ENCODE measurements at places on chromosomes 3 and 15.
A peak's percentile ranks its signal among the peaks of the same experiment; 100 is the strongest.

DNA sequence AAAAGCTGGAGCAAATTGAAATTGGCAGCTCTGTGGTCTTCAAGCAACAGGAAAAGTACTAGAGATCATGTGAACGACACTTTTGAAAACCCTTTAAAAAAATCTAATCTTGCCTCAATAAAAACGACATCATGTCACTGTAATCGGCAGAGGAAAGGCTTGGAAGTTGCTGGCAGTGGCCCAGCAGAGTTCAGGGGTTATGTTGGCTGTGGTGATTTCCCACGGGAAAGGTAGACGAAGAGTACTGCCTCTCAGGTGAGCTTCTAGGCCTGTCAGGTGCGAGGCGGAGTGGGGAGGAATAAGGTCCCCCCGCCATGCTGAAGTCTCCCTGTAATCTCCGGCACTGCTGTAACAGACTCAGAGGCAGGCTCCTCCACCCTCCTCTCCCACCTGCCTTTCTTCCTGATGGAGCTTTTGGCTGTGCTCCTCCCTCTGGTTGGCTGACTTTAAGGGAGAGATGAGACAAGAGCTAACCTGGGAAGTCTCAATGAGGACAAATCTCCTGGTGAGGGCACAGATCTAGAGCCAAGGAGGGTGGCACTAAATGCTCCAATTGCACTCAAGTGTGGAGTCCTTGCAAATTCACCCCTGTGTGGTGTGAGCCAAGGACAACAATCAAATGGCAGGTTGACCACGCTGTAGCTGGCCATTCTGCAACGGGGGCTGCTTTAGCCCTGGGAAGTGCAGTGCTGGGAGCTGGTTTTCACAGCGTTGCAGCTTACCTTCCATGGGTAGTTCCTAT, 18.7 kb upstream of the HES1 start:
- no peak for DNase-seq

- no peak for DNase-seq
Measured at GRCh38 chr3:187288855-187289605, 2.5 kb downstream of the MASP1 start.

DNA sequence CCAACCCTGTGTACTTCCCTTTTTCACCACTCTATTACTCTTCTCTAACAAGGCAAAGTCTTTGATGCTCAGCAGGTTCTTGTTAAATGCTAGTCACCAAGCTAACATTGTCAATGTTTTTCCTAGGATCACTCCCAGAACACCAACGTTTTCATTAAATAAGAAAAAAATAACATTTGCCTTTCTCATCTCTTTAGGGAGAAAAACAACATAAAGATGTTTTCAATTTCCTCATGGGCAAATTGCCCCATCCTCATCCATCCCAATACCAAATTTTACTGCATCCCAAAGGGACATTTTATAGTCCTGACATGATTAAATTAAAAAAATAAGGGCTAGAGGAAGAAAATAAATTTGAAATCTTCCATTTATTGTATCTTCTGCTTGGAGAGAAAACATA, 106.5 kb downstream of the SUCNR1 start:
- no peak for DNase-seq

- DNase-seq: no peak
Measured at GRCh38 chr3:103075282-103075681, 640.5 kb downstream of the ZPLD1 start.

DNA sequence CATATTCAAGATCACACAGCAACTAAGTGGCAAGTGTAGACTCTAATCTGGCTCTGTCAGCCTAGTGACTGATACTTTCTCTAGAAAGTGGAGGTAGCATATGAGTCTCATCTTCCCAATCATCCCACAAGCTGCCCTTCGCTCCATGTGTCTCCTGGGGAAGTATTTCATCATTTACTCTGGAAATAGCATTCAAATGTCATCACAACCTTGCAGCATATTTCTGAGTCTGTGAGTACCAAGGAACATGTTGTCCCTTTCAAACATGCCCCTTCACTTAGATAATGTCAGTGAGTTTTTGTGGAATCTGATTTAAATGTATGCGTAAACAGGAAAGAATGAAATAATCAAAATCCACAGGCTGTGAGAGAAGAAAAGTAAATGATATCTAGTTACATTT, 322.9 kb downstream of the SLC9A9 start:
- DNase-seq: no peak

GRCh38 chr15:101618851-101619614, 33.1 kb downstream of the TM2D3 start:
- no peak for DNase-seq

- DNase-seq: no peak
Measured at GRCh38 chr3:55893045-55893664, 406.0 kb upstream of the WNT5A start.

DNA sequence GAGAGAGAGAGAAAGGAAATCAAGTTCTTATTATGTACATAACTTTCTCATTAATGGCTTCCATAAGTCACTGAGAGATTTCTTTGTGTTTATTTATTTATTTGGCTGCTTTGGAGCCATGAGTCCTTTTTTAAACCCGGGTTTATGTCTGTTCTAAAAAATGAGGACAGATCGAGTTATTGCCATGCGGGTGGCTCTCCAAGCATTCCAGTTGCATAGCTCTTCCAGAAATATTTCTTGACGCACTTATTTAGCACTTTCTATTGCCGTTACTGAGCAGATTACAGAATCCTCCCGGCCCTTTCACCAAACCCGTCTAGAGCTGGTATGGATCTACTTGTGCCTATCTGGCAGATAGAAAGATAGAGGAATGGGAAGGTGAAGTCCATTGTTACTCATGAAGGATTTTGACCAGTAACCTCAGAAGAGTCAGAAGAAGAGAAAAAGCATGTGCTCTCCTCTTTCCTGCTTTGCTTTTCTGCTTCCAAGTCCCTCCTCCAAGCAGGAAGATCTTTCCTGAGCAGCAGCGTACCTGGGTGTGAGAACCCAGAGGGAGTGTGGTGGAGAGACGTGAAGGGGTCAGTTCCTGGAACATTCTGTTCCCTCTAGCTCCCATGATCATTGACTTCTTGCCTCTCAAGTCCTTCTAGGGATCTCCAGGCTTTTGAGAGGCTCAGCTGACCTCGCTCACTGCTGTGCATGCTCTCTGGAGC, 112.8 kb downstream of the LPP start:
- DNase-seq: no peak

DNA sequence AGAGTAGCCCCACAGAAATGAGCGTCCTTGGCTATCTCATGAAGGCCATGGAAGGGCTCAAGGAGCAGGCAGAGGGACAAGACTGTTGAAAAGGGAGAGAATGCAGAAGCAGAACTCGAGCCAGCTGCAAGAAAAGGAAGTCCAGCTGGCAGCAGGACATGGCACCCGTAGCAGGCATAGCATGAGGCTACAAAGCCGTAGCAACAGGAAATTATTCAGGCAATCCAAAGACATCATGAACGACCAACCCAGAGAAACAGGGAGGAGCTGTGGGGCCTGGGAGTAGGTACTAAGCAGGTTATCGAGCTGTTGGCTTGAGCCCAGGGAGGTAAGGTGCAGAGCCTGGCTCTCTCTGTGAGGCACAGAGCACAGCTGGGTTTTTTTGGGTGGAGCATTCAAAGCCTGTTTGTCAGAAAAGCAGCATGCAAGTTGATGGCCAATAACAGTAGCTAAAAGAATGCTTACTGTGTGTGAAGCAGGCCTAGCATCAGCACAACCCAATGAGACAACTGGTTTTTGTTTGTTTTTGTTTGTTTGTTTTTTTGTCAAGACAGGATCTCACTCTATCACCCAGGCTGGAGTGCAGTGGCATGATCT, 144.0 kb upstream of the SMAD3 start:
- no peak for DNase-seq

- no peak for DNase-seq
Measured at GRCh38 chr3:154122912-154123559, 1.8 kb downstream of the ARHGEF26 start.

GRCh38 chr3:128421439-128421836, 45.3 kb downstream of the DNAJB8 start:
- DNase-seq: no peak

DNA sequence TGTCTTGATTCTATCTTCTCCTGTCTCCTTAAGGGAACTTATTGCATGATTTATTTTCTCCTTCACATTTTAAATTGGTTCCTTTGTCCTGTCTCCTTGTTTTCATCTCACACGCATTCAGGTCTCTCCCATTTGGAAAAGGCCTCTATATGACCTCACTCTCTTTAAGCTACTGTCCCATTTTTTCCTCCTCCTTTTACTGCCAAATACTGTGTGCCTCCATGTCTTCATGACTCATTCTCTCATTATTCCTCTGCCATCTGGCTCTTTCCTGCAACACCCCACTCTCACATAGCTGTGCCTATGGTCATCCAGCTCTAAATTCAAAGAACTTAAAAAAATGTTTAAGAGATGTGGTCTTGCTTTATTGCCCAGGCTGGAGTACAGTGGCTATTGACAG, 48.0 kb downstream of the TYRO3 start:
- no peak for DNase-seq

- no peak for DNase-seq
Measured at GRCh38 chr3:69750549-69750948, 11.3 kb downstream of the MITF start.

DNA sequence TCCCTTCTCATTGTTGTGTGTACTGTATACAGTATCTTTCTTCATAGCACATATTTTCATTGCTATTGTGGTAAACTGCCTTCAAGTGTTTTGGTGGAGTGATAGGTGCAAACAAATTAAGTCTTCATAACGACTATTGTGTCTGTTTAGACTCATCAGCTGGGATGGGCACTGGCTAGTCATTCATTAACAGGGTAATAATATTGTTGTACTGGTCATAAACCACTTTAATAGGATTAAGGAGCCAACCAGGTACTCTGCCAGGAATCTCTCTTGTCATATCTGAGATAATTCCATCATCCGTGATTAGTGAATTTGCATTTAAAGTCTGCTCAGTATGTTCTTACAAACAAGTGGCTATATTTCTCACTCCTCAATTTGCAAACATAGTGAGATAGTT, 10.2 kb upstream of the TMEM45A start:
- DNase-seq: no peak

GRCh38 chr15:34239151-34239808, 14.5 kb downstream of the EMC4 start:
- DNase-seq: peak; percentile 17

DNA sequence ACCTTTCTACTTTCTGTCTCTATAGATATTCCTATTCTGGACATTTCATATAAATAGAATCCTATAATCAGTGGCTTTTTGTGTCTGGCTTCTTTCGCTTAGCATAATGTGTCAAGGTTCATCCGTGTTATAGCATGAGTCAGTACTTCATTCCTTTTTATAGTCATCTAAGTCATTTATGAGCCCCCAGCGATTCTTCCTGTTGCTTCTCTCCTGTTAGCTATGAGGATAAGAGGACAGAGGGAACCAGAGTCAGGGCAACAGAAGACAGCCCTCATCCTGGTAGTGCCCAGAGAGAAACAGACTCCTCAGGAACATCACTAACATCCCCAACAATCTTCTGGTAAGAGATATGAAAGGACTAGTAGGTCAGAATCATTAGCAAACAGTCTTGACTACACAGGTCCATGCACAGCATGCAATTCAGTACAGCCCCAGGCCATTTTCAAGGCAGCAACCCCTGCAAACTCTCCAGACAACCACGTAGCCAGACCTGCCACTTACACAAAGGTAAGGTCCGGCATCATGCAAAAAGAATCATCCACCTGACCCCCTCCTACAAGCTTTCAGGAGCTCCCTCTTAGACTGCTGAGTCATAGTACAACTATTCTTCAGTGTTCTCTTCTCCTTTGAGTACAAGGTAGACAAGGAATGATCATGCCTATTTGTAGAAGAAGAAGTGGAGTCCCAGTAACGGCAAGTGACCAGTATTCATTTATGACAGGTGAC, 91.5 kb downstream of the MYLK start:
- no peak for DNase-seq

GRCh38 chr15:73909651-73910050, 16.6 kb upstream of the LOXL1 start:
- DNase-seq: no peak

DNA sequence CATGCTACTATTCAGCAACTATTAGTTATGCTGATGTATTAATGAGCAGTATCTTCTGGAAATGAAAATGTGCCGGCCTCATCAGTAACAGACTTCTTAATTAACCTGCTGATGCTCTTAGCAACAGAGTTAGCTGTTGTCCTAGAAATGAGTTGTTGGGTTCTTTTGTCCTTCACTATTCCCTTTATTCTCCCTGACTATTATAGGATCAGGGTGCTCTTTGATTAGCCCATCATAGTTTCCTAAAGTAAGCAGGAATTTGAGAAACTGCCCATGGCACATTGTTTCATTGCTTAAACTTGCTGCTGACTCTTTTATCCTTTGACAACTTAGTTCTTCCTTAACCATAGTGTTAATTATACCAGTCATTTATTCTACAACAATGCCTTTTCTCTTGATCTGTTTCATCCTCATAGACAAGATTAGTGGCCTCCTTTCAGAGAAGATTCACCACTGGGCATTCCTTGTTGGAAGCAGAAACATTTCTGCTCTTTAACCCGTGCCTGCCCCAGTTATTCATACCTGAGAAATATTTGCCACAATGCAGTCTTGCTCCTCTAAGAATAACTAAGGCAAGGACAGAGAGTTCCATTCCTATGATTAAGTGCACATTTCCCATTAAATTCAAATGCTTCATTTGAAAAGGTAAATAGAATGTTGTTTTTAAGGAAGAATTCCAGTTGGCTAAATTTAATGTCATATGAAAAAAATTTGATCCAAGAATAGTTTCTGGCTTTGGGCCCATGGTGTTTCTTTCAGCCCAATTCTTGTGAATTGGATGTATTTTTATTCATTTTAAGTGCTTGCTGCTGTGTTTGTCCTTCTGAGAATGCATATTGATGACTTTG, 573.3 kb upstream of the TBL1XR1 start:
- no peak for DNase-seq

DNA sequence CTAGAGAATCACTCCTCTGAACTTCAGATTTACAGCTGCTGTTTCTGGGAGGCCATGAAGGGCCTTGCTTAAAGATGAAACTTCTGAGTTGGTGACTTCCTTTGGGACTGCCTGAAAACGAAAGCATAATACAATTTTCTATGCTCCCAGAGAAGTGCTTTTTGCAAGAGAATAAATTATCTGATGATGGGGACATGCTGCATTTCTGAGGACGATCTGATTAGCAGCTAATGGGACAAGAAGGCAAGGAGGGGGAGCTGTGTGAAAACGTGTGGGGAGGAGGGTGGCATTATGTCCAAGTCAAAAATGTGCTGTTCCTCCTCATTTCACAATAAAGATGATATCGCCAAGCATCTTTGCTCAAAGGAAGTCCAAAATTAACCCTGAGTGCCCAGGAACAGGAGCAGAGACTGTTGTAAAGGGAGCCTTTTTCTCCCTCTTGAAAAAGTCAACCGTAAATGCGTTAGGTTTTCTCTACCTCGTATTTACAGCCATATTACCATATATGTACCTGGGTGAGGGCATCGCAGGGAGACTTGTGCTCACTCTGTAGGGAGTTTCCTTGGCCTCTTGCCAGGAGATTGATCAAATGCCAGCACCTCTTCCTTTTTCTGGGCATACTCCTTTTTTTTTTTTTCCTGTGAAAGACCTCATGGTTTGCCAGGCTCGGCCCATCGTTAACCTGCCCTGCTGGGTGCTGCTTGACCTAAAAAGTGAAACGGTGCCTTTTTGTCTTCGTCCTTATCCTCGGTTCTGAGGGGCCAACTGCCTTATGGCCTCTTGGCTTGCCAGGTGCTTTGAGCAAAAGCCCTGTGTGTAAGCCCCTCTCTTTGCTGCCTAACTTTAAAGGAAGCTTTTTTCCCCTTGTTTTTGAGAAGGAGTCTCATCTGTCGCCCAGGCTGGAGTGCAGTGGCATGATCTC, 11.5 kb downstream of the ITPR1 start:
- DNase-seq: no peak

All from GM20000 (cell line).